ENCODE measurements at places on chromosomes 5 and 9.

GRCh38 chr9:89398621-89399020 is 80.3 kb downstream of the SECISBP2 start:
- DNase-seq, result no peak

DNA sequence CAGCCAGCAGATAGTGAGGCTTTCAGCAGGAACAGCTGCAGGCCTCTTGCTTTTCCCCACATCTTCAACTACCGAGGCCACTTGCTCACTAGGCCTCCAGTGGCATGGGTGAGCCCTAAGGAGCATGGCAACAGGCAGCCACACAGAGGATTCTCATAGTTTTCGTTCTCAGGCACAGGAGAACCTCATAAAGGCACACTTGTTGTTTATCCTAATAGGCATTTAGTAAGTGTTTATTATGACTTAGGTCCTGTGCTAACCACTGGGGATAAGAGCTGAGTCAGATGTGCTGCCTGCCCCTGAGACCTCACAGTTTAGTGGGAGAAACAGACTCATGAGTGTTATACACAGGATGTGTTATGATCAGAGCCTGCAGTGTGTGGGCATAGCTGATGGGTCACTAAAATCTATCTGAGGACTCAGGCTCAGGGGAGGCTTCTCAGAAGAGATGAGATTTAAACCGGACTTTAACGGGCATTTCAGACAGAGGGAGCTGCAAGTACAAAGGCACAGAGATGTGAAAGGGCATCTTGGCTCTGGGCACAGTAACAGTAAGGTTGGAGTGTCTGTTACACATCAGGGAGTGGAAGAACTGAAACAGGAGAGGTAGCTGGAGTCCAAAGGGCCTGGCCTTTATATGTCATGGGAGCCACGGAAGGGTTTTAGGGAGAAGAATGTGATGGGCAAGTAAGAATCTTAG is 21.0 kb upstream of the HEMGN start:
- DNase-seq, result peak; percentile 52

- DNase-seq, result no peak
Observed at GRCh38 chr5:69271376-69271775, 36.7 kb downstream of the CDK7 start.

- no peak for DNase-seq
Observed at GRCh38 chr9:126375386-126375785, 48.8 kb downstream of the MVB12B start.

- DNase-seq, result no peak
Observed at GRCh38 chr5:176407456-176408251, 8.7 kb downstream of the CLTB start.

- DNase-seq, result no peak
Observed at GRCh38 chr9:135455401-135456030, 24.1 kb upstream of the PPP1R26 start.

DNA sequence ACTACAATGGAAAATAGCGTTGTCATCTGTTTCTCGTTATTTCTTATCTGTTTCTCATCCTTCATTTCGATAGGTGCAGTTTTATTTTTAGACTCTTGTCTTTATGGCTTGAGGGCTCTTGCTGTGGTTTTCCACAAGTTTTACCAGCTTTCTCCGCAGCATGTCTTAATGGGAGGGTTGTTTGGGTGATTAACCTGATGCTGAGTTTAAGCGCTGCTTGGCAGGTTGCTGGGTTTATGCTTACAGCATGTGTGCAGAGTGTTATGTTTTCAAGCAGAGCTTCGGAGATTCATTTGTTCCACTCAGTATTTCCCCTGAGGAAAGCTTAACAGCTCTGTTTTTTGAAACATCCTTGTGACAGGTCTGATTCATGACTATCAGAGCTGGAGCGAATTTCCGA is 154.0 kb downstream of the SLC12A2 start:
- DNase-seq, result no peak

GRCh38 chr9:137880160-137880975 is 2.8 kb downstream of the CACNA1B start:
- no peak for DNase-seq

GRCh38 chr5:64814073-64814472 is 45.3 kb downstream of the CWC27 start:
- no peak for DNase-seq

GRCh38 chr9:135218331-135219225 is 131.1 kb downstream of the OLFM1 start:
- no peak for DNase-seq

GRCh38 chr5:121315786-121316185 is 535.9 kb upstream of the FTMT start:
- no peak for DNase-seq

DNA sequence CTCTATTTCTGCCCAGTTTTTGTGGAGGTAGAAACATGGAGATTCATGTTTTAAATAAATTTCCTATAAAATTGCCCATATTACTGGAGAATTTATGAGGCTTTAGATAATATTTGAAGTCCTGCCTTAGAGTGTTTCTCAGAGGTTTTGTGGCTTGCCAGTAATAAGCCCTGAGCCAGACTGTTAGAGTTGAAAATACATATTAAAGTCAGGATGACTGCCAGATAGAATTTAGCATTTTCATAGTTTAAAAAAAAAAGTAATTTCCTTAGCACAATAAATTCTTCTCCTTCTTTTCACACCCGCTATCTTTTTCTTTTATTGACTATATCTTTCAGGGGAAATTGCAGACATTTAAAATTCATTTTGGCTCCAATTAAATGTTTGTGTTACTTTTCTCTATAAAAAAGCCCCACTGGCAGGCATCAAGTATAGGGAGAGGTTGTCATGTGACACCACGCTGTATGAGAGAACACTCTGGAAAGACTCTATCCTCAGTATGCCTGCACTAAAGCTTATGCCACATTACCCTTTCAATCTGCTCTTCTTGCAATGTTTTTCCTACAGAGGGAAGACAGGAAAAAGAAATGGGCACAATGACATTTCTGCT is 135.2 kb downstream of the MPDZ start:
- no peak for DNase-seq

DNA sequence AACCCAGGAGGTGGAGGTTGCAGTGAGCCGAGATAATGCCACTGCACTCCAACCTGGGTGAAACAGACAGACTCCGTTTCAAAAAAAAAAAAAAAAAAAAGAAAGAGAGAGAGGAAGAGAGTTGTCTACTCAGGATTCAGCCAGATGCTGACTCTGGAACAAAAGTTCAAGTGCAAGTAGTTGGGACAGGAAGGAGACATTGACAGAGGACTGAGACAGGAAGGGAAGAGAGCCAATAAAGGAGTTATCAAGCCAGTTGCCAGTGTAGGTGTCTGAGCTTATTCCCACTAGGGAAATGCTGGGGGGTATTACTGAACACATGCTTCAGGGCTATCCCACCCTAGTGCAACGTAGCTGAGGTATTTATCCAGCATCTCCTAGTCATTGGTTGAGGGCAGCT is 147.7 kb upstream of the SLC1A3 start:
- no peak for DNase-seq

GRCh38 chr9:223152-223551 is 8.5 kb downstream of the DOCK8 start:
- DNase-seq, result no peak

DNA sequence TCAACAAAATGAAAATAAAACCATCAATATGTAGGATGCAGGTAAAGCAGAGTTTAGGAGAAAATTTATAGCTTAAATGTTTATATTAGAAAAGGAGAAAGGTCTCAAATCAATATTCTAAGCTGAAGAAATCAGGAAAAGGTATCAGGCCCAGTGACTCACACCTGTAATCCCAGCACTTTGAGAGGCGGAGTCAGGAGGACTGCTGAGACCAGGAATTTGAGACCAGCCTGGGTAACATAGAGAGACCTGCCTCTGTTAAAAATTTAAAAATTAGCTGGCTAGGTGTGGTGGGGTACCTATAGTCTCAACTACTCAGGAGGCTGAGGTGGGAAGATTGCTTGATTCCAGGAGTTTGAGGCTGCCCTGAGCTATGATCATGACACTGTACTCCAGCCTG is 32.2 kb downstream of the CCDC69 start:
- no peak for DNase-seq

- DNase-seq, result no peak
Observed at GRCh38 chr5:150296496-150296895, 6.2 kb downstream of the ARSI start.

Data from RKO (cell line).